Stimulated activated CD8-positive, alpha-beta memory T cell treated with anti-CD3 and anti-CD28 coated beads, Interleukin-7, amount 100 ng/mL, for 1 hour (primary cell): ENCODE measurements at places on chromosomes 2 and 18.

- DNase-seq, result no peak
Observed at GRCh38 chr2:233409286-233409991, 55.1 kb downstream of the DGKD start.

GRCh38 chr2:186516396-186516795, 30.3 kb downstream of the ZC3H15 start:
- DNase-seq, result no peak

- no peak for DNase-seq
Observed at GRCh38 chr2:196112418-196113034, 43.9 kb upstream of the DNAH7 start.

DNA sequence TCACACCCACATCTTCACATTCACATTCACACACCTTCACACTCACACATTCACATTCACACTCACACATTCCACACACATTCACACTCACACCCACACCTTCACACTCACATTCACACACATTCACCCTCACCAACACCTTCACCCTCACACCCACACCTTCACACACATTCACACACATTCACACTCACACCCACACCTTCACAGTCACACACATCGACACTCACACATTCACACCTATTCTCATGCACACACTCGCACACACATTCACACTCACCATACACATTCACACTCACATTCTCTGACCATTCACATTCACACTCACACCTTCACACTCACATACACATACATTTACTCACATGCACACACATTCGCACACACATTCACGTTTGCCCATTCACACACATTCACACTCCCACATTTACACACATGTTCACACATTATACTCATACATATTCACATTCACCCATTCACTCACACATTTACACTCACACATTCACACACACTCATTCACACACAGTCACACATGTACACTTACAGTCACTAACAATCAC, 62.7 kb downstream of the BIN1 start:
- no peak for DNase-seq

DNA sequence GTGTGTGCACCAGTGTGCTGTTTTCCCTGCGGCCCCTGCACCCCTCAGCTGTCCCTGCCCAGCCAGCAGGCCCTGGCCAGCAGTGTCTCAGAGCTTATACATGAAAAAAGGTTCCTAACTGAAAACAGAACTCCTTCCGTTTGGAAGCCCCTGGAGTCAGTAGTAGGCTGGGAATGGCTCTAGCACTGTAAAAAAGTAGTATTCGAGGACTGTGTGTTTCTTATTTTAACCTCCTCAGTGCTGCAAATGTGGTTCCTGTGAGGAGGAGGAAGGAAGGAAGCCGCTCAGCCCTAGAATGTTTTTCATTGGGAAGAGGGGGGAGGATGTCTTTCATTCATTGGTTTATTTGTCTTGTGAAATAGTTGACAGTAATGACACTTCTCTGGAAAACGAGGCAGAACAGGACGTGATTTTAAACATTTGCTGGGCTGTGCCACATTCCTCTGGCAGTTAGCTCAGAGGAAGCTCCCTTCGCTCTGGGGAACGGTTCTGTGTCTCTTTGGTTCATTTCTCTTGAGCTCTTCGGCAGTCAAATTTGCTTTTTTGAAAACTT, 103.5 kb downstream of the SPTBN1 start:
- DNase-seq, result no peak

GRCh38 chr2:208552943-208553342, 146.4 kb downstream of the PTH2R start:
- no peak for DNase-seq

GRCh38 chr2:68099260-68099659, 36.5 kb upstream of the C1D start:
- DNase-seq, result no peak

- no peak for DNase-seq
Observed at GRCh38 chr2:29010946-29011345, 29.8 kb downstream of the TOGARAM2 start.

DNA sequence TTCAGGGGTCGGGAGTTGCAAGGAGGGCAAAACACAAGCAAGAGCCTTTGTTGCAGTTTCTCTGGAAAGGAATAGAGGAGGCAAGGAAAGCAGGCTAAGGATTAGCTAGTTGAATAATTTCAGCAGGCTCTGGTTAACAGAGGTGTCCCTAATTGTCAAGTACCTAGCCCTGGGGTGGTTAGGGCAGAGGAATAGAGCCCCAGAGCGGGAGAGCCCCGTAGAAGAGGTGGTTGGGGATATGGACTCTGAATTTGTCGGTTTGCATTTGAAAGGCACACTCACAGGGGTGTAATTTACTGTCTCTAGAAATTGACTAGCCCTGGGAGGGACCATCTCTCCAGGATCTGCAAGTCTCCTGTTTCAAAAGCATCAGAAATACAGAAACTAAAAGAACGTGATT, 1030.2 kb downstream of the TMEM182 start:
- DNase-seq, result no peak

DNA sequence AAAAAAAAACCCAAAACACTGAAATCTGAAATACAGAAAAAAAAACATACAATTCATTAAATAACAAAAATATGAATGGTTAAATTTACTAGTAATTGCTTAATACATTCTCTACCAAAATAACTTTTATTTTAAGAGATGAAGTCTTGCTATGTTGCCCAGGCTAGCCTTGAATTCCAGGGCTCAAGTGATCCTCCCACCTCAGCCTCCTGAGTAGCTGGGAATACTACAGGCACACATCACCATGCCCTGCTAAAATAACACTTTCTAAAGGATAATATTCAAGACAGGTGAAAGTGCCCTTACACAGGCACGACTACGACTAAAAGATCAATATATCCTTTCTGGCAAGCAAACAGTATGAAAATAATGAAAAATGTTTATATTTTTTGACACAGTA, 9.5 kb downstream of the USP34 start:
- DNase-seq, result no peak

DNA sequence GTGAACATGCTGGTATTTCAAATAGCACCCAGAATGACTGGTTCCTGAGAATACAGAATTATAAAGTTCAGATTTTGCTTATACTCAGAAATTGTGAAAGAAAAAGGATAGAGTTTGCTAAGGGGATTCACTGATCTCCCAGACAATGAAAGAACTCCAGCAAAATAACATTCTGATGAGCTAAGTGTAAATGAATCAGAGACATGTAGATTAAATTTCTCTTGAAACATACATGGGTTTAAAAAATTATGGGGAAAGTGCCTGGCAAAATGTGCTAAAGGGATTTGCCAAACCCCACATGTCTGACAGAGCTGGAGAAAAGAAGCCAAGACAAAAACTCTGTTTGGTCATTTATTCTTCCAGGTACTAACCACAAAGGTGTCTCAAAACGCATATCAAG, 116.3 kb downstream of the FTCDNL1 start:
- DNase-seq, result no peak

DNA sequence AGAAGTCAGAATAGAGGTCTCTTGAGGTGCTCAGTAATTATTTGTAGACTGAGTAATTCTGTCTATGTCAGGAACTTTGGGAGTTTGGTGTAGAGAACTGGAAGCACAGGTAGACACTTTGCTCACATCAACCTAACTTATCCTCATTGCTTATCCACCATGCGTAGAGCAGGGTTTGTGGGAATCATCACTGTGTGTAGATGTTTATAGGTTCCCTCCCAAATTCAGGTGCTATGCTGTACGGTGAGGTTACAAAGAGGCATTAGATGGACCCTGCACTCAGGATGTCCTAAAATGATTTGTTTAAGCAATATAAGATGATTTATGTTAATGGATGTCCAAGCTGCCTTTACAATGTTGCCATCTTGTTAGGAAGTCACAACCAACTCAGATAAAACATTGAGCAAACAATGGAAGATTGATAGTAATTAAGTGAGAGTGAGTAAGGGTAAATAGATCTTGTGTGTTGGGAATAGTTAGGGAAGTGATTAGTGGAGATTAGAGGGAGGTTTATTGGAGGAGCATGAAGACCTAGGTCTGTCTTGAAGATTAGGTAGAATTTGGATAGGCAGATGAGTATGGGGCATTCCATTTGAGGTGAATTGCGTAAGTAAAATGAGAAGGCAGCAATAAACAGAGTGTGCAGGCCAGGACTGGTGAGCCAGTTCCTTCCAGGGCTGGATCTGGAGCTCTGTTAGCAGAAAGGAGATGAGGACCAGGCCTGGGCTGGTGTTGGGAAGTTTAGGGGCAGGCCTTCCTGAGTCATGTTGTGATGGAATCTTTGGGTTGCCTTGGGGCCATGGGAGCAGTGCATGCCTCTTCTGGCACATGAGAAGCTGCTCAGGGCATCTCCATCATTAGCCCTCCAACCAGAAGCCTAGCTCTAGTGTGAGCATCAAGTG, 12.1 kb downstream of the EPAS1 start:
- no peak for DNase-seq

DNA sequence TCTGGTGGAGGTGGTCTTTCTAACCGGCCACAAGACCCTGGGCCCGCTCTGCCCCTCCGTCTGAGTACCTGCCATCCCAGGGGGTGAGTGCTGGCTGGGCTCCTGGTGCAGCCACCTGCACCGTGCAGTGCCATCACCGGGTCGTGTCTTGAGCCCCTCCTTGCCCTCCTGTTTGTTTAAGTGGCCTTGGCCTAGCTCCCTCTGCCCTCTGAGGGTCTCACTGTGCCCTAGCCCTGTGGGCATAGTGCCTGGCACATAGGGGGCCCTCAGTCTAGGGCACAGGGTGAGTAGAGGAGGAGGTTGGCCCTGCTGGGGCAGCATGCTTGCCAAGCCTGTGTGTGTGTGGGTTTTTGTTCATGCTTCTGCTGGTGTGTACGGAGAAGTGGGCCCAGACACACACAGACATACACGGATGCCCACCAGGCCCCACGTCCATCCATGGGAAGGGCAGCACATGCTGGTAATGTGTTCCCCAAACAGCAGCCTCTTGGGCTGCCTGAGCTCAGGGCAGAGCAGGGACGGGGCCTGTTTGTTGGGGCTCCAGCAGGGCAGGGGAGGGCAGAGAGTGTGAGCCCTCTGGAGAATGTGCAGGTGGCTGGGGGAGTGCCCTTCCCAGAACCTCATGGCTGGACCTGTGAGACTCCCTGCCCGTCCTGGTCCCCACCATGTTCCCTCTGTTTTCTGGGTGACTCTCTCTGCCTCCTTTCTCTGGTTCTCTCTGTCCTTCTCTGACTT, 94.6 kb downstream of the GLI2 start:
- DNase-seq, result no peak
